ENCODE measurements at places on chromosomes 16 and 17. TPM values are rescaled to one million over a fixed set of nuclear protein-coding genes. Genes with fewer than 3 reads are reported as not detected.

- DNase-seq: no peak
Observed at GRCh38 chr16:1047801-1048200, 24.7 kb upstream of the SSTR5 start.

ST3GAL2 gene
- total RNA-seq: 16.4 TPM

SRCIN1 gene
- not detected for total RNA-seq

- DNase-seq: no peak
Observed at GRCh38 chr17:31530391-31530985, 139.0 kb downstream of the RAB11FIP4 start.

RAB26 gene
- total RNA-seq: 1.1 TPM

ACSM3 gene
- total RNA-seq: 0.56 TPM

DNA sequence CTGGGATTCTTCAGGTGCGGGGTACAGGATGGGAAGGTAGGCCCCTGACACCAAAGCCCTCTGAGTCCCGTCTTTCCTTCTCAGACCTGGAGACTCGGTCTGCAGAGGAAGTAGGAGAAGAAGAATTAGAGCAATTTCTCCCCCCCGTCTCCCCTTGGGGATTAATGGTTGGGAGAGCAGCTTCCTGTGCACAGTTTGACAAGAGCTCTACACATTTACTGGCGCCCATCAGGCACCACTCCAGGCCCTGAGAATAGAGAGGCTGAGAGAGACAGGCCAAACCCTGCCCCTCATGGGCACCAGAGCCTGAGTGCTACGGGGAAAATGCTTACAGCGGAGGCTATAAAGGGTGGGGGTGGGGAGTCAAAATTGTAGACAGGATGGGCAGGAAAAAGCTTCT lies 3.5 kb upstream of the C16orf74 start:
- no peak for DNase-seq

- no peak for DNase-seq
Observed at GRCh38 chr16:4663465-4663776, 29.9 kb upstream of the NUDT16L1 start.

DNA sequence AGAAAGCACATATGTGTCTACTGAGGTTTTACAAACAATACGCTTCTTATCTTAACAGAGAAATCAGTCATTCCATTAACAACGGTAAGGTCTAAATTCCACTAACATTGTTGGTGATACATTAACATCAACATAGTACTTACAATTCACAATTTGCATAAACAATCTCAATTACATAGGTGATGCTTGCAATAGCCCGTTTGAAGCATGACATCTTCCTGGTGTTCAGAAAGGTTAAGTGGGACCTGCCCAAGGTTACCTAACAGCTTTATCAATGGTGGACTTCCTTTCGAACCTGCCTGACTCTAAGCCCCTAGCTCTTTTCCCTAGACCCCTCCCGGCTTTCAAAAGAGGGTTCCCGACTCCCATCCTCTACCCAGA lies 699 bp downstream of the FAM222B start:
- no peak for DNase-seq

Data from IMR-90 (cell line).